Liver (tissue), 10 donors: ENCODE measurements at places on chromosomes 1 and 21. TPM values are rescaled to one million over a fixed set of nuclear protein-coding genes. Genes with fewer than 3 reads are reported as not detected.
A peak's percentile ranks its signal among the peaks of the same experiment; 100 is the strongest.

ZBTB8B gene
- total RNA-seq, result not detected

DMBX1 gene
- not detected for total RNA-seq

NOS1AP gene
- total RNA-seq, result 13.0 TPM

C1orf198 gene
- total RNA-seq, result 9.6 TPM

REN gene
- 0.25 TPM for total RNA-seq

CCDC17 gene
- 6.4 TPM for total RNA-seq

MNDA gene
- total RNA-seq, result 16.6 TPM

SOAT1 gene
- total RNA-seq, result 14.0 TPM

CD53 gene
- total RNA-seq, result 25.1 TPM

TMEM54 gene
- 0.92 TPM for total RNA-seq

AGMAT gene
- 83.6 TPM for total RNA-seq

- no peak overlapping the region for H3K4me3 ChIP-seq
- no peak for DNase-seq
- peak overlapping the region; percentile 47 for H3K27ac ChIP-seq
- H3K36me3 ChIP-seq, result peaks cover 11% of the 10 kb centered on the region
- no peaks in the 10 kb centered on the region for H3K27me3 ChIP-seq
Measured at GRCh38 chr1:28266920-28267322, 7.6 kb downstream of the SESN2 start.

GRCh38 chr1:147213271-147213670, 11.9 kb downstream of the FMO5 start:
- no peak overlapping the region for H3K27ac ChIP-seq
- peaks cover 33% of the 10 kb centered on the region for H3K36me3 ChIP-seq
- peaks cover 50% of the 10 kb centered on the region for H3K4me1 ChIP-seq
- no peak for DNase-seq

- H3K4me1 ChIP-seq, result peaks cover 44% of the 10 kb centered on the region
- H3K27ac ChIP-seq, result peak overlapping the region; percentile 93
- H3K27me3 ChIP-seq, result no peaks in the 10 kb centered on the region
- peak overlapping the region; percentile 87 for H3K4me3 ChIP-seq
- DNase-seq, result no peak
Measured at GRCh38 chr1:200409203-200409760, 554 bp downstream of the ZNF281 start.

DNA sequence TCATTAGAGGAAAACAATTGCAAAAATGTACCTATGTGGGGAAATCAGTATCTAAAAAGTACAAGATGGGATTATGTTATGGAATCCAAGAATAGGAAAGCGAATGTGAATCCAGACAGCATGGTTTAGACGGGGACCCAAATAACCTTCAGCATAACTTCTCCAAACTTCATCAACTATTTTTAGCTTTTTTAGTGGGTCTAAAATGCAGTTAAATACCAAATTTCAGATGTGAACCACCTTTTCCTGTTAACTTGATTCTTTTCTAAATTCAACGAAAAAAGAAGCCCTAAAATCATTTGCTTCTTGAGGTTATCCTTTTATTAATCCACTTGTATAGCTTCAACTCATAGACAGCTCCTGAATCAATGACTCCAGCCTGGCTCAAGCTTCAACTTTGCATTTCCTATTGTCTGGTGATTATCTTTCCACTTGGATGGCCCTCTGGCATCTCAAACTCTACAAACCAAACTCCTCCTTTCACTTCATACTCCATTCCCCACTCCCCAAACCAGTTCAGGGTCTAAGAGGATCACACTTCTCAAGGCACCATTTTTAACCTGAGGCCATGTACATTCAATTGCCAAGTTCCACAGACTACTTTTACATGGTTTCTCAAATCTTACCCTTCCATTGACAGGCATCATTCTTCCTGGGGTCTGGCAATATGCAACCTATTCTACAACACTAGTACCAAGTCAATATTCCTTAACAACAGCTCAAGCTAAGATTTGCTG, 7.4 kb downstream of the ERRFI1 start:
- H3K4me1 ChIP-seq, result peaks cover 4% of the 10 kb centered on the region
- no peak for DNase-seq
- no peaks in the 10 kb centered on the region for H3K27me3 ChIP-seq
- peak overlapping the region; percentile 61 for H3K27ac ChIP-seq

GRCh38 chr1:25854554-25854953, 4.7 kb downstream of the AUNIP start:
- no peak for DNase-seq
- H3K27ac ChIP-seq, result no peak overlapping the region
- peaks cover 6% of the 10 kb centered on the region for H3K4me1 ChIP-seq

DNA sequence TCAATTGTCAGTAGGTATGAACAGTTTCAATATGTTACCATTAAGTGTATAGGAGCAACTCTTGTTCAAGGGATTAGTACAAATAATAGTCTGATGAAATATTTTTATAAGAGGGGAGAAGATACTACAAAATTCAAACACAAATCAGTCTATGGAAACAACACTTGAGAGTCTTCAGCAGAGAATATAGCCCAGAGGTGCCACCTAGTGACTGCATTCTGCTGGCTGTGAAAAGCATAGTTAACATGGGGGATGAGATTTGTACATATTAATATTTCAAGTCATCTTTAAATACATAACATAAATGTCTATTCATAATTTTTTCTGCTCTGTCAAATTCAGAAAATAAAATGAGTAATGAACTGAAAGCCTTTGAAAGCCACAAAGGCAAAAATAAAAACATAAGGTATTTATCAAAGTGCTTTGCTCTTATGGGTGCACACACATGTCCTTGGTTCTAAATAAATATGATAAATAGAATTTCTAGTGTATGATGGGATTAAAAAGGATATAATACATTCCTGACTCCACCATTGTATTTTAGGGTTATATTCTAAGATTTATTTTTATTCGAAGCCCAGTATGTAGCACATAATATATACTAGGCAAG, 440.9 kb upstream of the ZRANB2 start:
- H3K27me3 ChIP-seq, result no peaks in the 10 kb centered on the region
- DNase-seq, result no peak
- H3K27ac ChIP-seq, result no peak overlapping the region
- H3K36me3 ChIP-seq, result no peaks in the 10 kb centered on the region
- no peak overlapping the region for H3K4me3 ChIP-seq

- H3K4me1 ChIP-seq, result peaks cover 31% of the 10 kb centered on the region
- peak; percentile 94 for DNase-seq
- H3K4me3 ChIP-seq, result peak overlapping the region; percentile 49
- peak overlapping the region; percentile 98 for H3K27ac ChIP-seq
- H3K36me3 ChIP-seq, result peaks cover 3% of the 10 kb centered on the region
Measured at GRCh38 chr1:15885701-15886610, 38.4 kb downstream of the SPEN start.

- no peaks in the 10 kb centered on the region for H3K27me3 ChIP-seq
- H3K27ac ChIP-seq, result no peak overlapping the region
- no peak overlapping the region for H3K4me3 ChIP-seq
- peaks cover 28% of the 10 kb centered on the region for H3K4me1 ChIP-seq
Measured at GRCh38 chr1:219985169-219985568, 56.8 kb upstream of the SLC30A10 start.

DNA sequence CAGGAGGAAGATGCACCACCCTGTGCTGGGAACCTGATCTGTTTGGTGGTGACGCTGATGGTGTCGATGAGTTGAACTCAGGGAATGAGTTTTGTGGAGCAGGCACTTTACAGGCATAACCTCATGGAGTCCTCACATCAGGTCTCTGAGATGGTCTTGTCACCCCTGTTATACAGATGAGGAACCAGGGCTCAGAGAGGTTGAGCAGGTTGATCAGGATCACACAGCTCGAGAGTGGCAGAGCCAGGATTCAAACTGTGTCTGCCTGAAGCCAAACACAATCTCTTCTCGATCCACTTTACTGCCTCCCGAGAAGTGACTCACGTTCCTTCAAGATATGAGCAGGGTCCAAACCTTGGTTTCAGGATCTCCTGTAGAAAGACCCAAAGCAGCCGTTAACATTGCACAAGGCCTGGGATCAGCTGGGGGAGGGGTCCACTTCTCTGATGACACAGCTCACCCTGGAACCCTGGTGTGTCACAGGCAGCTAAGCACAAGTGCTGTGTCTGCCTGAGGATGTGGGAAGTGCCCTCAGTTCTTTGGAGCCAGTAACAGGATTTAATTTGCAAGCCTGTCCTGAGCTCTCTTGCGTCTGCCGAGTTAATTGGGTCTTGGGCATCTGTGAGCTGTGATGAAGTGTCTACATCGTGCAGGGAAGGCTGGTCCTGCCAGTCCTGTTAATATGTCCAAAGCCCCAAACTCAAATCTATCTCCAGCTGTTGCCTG, 65.4 kb upstream of the STUM start:
- H3K4me1 ChIP-seq, result no peaks in the 10 kb centered on the region
- no peak for DNase-seq
- no peak overlapping the region for H3K4me3 ChIP-seq
- H3K27me3 ChIP-seq, result no peaks in the 10 kb centered on the region
- H3K27ac ChIP-seq, result no peak overlapping the region
- no peaks in the 10 kb centered on the region for H3K36me3 ChIP-seq

- no peaks in the 10 kb centered on the region for H3K4me1 ChIP-seq
- no peak overlapping the region for H3K27ac ChIP-seq
- no peak for DNase-seq
- peaks cover 54% of the 10 kb centered on the region for H3K36me3 ChIP-seq
- no peaks in the 10 kb centered on the region for H3K27me3 ChIP-seq
Measured at GRCh38 chr1:39485046-39485803, 6.2 kb upstream of the BMP8A start.

DNA sequence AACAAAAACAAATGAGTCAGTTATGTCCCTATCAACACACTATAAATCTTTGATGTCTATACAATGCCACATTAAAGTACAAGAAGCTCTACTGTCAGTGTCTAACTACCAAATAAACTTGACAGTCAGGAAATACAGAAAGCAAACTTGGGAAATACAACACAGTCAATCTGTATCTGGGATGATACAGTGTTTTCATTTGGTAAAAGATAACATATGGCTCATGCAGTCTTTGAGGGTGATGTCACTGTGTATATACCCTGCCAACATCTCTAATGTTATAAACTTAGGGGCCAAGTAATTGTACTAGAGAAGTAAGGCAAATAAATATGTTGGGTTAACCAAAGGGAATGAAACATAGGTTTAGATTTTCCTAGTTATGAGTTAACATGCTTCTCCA, 552.5 kb upstream of the ADAMTS5 start:
- H3K4me1 ChIP-seq, result no peaks in the 10 kb centered on the region
- H3K27me3 ChIP-seq, result no peaks in the 10 kb centered on the region

- H3K27me3 ChIP-seq, result peaks cover 7% of the 10 kb centered on the region
- no peak overlapping the region for H3K27ac ChIP-seq
- H3K4me1 ChIP-seq, result peaks cover 2% of the 10 kb centered on the region
- DNase-seq, result no peak
- no peaks in the 10 kb centered on the region for H3K36me3 ChIP-seq
Measured at GRCh38 chr1:247857985-247858619, 1.1 kb downstream of the TRIM58 start.

DNA sequence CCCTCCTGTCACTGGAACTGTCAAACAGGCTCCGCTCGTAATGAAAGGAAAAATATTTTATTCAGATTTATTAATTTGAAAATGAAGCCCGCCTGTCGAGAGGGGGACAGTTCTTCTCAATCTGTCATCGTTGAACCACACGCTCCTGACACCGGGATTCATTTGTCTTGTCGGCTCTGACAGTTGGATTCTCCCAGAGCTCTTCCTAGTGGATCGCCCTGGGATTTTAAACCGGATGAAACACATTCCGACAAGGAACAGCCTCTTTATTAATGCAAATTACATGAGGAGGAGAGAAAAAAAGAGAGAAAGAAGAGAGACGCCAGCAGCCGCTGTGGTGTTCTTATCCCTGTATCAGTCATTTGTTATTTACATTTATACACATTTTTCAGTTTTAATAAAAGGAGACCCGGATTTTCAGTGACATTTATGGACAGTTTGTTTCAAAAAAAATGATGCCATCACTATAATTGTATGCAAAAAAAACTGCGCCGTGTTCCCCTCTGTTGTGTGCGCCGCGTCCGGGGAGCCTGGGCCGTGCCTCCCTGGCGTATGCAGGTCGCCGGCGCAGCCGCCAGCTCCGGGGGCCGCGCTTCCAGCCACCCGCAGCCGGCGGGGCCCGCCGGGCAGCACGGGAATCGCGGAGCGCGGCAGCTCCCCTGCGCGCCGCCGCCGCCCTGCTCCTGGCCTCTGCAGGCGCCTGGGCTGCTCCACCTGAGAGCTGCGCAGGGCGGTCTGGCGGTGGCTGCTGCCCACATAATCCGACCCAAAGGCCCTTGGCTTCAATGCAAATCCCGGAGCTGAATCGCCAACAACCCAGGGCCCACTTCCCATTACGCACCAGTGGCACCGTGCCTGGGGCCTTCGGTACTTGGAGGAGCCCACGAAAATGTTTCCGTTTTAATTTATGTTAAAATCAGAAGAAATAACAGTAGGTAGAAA, 237.9 kb upstream of the PBX1 start:
- DNase-seq, result no peak
- H3K27me3 ChIP-seq, result peaks cover 4% of the 10 kb centered on the region
- no peaks in the 10 kb centered on the region for H3K36me3 ChIP-seq
- H3K4me1 ChIP-seq, result no peaks in the 10 kb centered on the region

DNA sequence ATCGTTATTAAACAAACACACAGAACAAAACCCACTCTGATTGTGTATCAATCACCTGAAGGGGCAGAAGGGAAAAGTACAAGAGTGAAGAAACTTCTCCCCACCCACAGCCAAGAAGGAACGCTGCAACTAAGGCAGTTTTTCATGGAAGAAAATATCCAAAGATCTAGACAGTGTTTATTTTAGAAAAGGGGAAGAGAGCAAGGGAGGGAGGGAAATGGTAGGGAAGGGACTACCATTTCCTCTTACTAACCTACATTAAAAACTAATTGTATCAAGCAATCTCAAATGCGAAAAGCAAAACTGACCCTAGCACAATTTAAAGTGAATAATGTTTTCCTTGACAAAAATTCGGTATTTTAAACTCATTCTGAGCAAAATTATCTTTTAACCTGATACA, 3.5 kb downstream of the NRIP1 start:
- H3K4me1 ChIP-seq, result peaks cover 58% of the 10 kb centered on the region
- no peak overlapping the region for H3K4me3 ChIP-seq
- no peaks in the 10 kb centered on the region for H3K36me3 ChIP-seq
- DNase-seq, result no peak

- H3K36me3 ChIP-seq, result no peaks in the 10 kb centered on the region
- no peak overlapping the region for H3K4me3 ChIP-seq
- no peak for DNase-seq
- no peaks in the 10 kb centered on the region for H3K27me3 ChIP-seq
- H3K27ac ChIP-seq, result no peak overlapping the region
- H3K4me1 ChIP-seq, result no peaks in the 10 kb centered on the region
Measured at GRCh38 chr21:34263629-34264028, 100.2 kb upstream of the KCNE2 start.

DNA sequence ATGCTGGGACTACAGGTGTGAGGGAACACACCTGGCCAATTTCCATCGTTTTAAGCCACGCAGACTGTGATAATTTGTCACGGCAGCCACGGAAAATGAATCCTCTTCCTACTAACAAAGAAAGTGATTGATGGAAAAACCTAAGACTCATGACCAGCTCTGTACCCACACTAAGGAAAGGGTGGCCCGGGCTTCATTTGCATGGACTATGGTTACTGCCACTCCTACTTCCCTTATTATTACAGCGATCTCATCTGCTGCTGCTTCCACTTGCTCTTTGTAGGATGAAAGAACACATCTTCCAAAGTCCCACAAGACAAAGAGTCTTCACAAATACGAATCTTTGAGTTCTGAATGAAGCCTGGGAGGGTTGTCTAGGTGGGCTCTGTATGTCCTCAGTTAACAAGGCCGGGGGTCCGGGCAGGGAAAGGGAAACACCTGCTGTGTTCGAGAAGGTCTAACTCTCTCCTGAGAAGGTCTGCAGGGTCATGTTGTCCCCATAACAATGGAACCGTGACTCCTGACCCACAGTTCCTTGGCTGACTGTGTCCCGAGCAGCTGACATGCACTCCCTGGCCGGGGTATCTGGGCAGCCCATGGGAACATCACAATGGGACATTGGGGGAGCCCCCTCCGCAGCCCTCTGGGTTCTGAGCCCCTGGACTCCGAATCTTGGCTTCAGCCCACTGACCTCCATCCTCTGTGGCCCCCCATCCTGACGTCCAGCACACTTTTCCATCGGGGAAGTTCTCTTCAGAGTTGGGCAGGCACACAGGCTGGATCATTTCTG, 13.3 kb upstream of the TFF1 start:
- H3K4me3 ChIP-seq, result no peak overlapping the region
- H3K4me1 ChIP-seq, result no peaks in the 10 kb centered on the region
